Activated CD8-positive, alpha-beta memory T cell treated with anti-CD3 and anti-CD28 coated beads for 1 hour (primary cell): ENCODE measurements at places on chromosomes 6 and 20.

- DNase-seq = no peak
Measured at GRCh38 chr6:85714893-85715530, 72.3 kb upstream of the SYNCRIP start.

GRCh38 chr6:148457843-148458159, 115.2 kb downstream of the SASH1 start:
- no peak for DNase-seq

GRCh38 chr6:44859901-44860410, 468.2 kb upstream of the RUNX2 start:
- no peak for DNase-seq

DNA sequence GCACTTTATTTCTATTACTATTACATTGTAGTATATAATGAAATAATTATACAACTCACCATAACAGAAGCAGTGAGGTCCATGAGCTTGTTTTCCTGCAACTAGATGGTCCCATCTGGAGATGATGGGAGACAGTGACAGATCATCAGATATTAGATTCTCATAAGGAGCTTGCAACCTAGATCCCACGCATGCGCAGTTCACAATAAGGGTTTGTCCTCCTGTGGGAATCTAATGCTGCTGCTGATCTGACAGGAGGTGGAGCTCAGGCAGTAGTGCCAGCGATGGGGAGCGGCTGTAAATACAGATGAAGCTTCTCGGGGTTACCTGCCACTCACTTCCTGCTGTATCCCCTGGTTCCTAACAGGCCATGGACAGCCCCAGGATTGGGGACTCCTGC, 139.5 kb upstream of the TCF21 start:
- no peak for DNase-seq

GRCh38 chr6:104603108-104603745, 256.5 kb downstream of the HACE1 start:
- DNase-seq = no peak

- DNase-seq = no peak
Measured at GRCh38 chr20:62879275-62880146, 17.9 kb upstream of the TCFL5 start.
